Adipocyte (in vitro differentiated cells): ENCODE measurements at places on chromosomes 6 and 20.

- no peak for DNase-seq
Observed at GRCh38 chr6:69609836-69610472, 186.9 kb downstream of the LMBRD1 start.

DNA sequence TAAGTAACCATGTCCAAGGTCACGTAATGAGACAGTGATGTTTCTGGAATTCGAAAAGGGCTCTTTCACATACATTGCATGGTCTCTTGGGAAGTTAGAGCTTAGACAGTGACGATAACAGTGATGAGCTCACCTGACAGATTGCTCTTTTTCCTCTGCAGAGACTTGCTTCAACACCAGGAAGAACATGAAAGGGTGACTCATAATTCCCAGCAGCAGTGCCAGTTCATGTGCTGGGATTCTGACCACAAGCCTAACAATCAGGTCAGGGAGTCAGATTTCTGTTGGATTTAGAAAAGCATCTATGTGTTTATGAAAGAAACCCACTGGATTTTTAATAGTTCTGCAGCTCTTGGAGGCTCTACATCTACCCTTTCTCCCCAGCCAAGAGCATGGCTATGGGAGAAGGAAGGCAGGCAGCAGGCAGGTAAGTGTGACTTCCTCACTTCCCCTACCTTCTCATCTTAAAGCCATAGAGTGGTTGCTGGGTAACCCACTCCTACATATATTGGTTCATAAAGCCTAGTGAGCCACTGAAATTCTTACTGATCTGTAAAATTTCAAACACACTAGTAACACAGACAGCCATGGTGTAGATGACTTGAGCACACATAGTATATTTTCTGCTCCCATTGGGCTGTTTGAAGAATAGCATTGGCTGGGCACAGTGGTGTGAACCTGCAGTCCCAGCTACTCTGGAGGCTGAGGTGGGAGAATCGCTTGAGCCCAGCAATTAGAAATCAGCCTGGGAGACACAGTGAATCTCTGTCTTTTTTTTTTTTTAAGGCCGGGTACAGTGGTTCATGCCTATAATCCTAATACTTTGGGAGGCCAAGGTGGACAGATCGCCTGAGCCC lies 44.4 kb upstream of the LOC128125822 start:
- peak; percentile 43 for DNase-seq

DNA sequence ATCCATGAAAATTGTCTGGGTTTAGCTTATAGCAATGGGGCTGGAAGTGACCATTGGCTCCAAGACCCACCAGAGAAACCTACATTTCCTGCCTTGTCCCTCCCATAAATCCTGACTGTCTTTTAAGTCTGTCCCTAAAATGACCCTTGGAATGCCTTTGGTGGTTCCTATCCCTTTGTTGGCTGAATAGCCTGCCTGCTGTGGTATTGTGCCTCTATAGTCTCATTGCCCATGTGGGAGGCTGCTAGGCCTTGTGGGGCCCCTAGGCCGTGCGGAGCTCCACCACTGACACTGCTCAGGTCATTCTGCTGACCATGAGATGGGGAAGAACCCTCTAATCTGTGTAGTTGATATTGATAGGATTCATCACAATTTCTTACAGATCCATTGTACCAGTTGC lies 43.3 kb downstream of the SCP2D1 start:
- DNase-seq: no peak

DNA sequence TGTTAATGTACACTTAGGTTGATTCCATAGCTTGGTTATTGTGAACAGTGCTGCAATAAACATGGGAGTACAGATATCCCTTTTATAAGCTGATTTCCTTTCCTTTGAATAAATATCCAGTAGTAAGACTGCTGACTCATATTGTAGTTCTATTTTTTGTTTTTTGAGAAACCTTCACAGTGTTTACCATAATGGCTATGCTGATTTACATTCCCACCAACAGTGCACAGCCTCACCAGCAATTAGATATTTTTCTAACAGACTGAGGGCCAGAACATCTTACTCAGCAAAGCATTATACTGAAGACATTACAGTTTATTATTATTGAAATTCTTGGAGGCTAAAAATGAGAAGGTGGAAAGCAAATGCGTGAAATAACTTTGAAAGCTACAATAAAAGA lies 187.3 kb upstream of the HEY2 start:
- no peak for DNase-seq

DNA sequence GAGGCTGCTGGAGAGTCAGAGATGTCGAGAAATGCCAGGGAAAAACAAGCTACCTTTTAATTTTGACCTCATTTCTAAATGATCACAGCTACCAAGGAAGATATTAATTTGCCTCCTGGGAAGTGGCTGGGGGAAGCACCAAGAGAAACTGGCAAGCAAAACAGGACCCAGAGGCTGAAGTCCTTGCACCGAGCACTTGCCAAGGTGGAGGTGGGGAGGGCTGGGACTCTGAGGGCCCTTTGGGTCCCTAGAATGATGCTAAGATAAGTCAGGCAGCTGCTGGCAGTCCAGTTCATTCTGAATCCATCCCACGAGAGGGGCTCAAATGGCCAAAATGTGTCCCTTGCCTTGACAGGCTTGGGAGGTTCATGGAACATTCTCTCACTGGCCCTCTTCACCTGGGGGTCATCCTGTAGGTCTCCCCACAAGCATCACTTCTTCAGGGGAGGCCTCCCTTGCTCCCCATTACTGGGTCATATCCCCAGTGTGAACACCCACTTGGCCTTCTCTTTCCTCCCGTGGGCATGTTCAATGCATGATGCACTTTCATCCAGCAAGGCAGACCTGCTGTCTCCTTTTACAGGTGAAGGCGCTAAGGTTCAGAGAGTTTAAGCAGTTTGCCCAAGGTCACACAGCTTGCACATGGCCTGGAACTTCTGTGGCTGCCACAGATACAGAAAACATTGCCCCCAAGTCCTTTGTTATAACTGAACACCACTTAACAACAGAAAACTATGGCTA lies 39.1 kb upstream of the BLCAP start:
- DNase-seq: no peak

DNA sequence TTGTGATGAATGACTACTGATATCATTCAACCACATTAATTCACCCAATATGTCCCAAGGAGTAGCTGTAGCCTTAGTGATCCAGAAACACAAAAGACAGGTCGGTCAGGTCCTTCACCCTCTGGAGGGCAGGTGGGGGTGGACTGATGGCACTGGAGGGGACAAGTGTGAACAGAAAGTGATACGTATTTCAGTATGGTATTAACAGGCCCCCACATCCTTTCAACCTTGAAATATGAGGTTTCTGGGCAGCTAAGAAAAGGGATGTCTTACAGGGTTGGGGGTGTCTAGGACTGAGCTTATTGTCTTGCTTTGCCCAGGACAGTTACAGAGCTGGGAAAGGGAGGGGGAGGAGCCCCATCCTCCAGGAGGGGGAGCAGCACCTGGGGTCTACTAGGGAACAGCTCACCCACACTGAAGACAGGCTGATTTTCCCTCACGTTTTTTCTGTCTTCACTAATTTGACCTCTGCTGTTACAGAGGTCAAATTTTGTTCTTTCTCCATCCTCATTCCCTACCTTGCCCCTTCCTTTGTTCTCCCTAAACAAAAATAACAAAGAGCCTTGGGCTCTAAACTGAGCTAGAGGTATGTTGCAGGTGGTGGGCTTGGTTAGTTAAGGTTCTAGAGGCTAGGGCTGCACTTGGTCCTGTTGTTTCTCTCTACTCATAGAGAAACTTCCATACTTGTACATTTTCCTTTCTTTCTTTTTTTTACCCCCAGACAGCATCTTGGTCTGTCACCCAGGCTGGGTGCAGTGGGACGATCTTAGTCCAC lies 38.0 kb upstream of the EEF1A1 start:
- no peak for DNase-seq

DNA sequence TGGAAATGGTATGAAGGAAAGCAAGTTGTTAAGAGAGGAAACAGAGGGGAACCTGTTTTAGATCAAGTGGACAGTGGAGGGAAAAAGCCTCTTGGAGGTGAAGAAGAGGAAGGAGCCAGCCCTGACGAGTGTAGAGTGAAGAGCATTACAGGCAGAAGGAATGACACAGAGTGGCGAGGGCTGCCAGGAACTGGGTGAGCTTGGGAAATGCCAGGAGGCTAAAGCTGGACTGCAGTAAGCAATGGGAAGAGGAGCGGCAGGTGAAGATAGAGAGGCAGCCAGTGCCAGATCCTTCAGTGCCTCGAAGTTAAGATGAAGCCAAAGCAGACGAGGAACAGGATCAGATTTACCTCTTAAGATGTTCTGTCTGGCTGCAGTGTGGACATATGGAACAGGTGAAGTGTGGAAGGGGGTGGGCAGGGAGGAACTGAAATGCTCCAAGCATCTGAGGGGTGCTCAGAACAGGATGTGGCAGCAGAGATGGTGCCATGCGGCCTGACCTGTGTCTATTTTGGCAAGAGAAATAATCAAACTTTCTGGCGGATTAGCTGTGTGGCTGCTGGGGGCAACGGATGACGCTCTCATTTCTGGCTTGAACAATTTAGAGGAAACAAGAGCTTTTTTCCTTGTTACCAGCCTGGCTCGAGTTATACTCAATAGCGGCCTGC lies 748.4 kb downstream of the PTPRT start:
- DNase-seq: no peak

DNA sequence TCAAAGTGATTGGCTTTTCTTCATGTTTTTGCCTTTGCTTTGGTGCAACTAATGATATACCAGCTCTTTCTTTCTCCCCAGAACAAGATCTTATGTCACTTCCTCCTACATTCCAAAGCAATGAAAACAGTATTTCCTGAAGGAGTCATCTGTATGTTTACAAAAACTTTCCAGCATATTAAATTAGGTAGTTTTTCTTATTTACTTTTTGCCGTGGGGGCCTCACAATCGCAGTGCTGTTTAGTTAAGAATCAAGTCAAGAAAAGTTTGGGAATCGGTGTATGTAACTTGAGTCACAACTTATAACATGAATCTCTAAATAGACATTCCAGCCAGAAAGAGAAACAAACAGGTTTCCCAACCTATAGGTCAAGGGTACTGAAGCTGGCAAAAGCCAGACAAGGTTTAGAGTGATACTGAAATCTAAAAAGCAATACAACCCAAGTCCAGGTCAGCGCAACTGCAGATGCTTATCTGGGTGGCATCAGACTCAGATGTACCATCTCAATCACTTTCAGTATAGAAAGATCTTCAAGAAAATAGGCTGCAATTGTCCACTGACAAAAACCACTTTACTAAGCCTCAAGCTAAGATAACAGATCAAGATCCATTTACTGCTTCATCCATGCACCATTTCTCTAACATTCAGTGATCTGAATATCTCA lies 63.6 kb downstream of the IPCEF1 start:
- DNase-seq: peak; percentile 68

GRCh38 chr20:46939031-46939965 lies 44.7 kb downstream of the EYA2 start:
- no peak for DNase-seq

- peak; percentile 79 for DNase-seq
Observed at GRCh38 chr20:56359212-56360132, 698 bp downstream of the FAM210B start.

DNA sequence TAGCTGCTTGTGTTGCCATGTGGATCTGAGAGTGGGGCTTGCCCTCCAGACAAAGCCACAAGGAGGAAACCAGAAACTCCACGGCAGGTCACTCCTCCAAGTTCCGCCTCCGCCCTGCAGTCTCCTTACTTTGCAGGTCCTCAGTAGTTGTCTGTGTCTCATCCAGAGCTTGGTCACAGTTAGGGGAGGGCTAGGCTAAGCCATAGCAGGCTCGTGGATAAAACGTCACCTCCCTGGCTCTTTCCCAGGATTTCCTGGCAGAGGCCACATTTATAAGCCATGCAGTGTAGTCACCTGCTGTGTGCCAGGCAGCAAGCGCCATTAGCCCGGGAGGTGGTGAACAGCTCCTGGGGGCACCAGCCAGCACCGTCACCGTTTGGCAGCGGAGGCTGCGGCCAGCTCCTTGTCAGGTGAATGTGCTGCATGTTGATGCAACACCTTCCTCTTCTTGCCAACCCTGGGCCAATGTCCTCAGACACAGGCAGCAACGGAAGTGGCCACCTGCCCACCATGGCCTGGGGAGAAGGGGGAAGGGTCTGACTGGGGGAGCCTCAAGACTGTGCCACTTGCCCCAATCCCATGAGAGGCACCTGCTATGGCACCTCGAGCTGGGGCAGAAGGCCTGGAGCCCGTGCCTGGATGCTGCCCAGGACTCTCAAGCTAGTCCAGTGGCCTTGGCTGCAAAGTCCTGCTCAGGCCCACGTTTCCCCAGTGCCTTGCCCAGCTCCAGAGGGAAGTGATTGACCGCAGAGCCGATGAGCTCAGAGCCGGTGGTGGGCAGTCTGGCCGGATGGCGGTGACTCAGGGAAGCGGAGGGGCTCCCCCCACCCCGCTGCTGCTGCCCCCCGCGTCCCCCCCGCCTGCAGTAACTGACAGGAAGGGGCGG lies 39.0 kb upstream of the SLCO4A1 start:
- DNase-seq: peak; percentile 51

DNA sequence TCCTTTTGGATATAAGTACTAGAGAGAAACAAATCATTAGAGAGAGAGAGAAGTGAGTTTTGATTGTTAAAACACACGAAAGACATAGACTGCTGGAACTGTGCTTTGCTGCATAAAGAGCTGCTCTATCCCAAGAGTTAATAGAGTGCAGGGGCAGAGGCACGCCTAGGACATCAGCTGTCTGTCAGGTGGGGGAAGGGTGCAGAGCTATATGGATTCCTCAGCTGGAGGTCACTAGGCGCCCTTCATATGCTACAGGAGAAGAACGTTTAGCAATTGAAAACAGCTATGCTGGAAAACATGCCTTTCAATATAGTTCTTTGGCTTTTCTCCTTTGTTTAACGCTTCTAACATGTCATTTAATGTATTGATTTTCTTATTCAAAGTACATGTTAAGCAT lies 169.0 kb upstream of the MCHR2 start:
- DNase-seq: no peak

DNA sequence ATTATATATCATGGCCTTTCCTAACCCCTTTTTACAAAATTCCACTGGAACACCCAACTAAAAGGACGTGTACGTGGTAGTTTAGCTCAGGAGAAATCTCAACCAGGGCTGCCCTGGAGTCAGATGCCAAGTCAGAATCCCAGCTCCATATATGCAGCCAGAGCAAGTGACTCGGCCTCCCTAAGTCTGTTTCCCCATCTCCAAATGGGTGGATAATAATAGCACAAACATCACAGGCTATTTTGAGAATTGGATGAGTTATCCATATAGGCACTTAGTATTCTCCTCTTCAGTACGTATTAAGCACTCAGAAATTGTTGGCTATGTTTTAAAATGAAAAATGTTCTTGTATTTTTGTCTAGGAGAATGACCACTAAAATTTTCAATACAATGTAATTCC lies 481.5 kb downstream of the CD109 start:
- no peak for DNase-seq

- DNase-seq: no peak
Observed at GRCh38 chr20:33944914-33945313, 48.8 kb upstream of the RALY start.
